ENCODE measurements at places on chromosomes 2 and 18. TPM values are rescaled to one million over a fixed set of nuclear protein-coding genes. Genes with fewer than 3 reads are reported as not detected.

DNA sequence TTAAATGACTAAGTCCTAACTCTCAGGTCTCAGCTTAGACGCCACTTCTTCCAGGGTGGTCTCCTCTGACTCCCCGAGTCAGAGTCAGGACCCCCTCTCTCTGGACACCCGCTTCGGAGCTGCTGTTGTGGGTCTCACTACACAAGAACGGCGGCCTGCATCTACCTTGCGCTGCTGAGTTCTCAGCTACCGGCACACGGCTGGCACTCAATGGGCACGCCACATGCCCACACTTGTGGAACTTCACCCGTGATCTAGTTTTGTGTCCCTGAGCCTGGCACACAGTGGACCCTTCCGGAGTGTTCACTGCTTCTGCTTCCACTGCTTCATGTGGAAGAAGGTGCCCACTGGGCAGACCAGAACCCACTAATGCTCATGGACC is 58.3 kb upstream of the ID2 start:
- H3K27ac ChIP-seq: no peak overlapping the region
- no peaks in the 10 kb centered on the region for H3K4me1 ChIP-seq
- no peak overlapping the region for H3K4me3 ChIP-seq
- DNase-seq: no peak

DNA sequence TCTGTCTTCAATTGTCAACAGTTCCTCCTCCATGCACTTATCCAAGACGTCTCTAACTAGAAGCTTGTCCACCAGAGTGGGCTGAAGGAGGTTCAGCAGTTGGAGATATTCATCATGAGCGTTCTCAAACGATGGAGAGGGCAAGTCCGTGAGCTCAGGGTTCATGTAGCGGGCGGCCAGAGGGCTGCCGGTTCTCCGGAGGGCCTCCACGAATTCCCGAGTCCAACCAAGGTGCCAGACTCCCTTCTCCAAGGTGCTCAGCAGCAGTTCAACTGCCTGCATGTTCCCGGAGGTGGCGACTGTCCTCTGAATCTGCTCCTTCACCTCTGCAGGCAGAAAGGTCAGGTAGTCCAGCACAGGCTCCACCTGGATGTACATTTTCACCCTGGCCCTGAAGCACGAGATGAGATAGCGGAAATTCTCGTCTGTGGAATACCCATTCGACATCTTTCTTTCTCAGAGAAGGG is 590 bp downstream of the IFIH1 start:
- no peaks in the 10 kb centered on the region for H3K27me3 ChIP-seq
- H3K4me1 ChIP-seq: no peaks in the 10 kb centered on the region
- H3K36me3 ChIP-seq: no peaks in the 10 kb centered on the region
- peak overlapping the region; percentile 79 for H3K4me3 ChIP-seq
- no peak for DNase-seq

GRCh38 chr2:231966886-231967285 is 5.4 kb downstream of the DIS3L2 start:
- H3K4me1 ChIP-seq: no peaks in the 10 kb centered on the region
- no peak for DNase-seq
- no peak overlapping the region for H3K27ac ChIP-seq

DNA sequence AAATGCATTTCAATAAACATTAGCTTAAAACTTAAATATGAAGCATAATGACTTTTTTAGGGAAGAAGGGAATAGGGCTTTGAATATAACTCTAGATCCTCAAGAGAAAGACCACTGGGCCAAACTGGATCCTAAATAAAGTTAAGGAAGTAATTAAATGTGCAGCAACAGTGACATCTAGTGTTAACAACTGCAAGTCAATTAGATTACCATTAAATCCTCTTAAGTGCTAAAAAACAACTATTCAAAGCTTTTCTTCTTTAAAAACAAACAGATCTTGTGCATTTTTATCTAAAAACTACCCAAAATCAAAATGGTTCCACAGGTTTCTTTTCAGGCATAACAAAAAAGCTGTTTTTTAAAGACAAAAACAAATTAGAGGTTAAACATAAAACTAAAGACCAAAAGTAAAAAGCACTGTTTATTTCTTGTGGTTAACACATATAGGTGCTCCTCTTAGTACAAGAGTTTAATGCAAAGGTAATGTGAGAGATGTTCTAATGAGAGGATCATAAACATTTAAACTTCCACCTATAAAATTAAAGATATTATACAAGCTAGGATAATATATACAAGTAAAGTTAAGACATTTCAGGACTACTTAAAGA is 111.4 kb downstream of the THADA start:
- peaks cover 32% of the 10 kb centered on the region for H3K4me1 ChIP-seq
- no peaks in the 10 kb centered on the region for H3K36me3 ChIP-seq
- no peak overlapping the region for H3K4me3 ChIP-seq
- no peaks in the 10 kb centered on the region for H3K27me3 ChIP-seq
- H3K27ac ChIP-seq: peak overlapping the region; percentile 47

The UGT1A4 gene
- polyA plus RNA-seq: not detected

The KRTCAP3 gene
- 0.39 TPM for polyA plus RNA-seq

- H3K4me1 ChIP-seq: no peaks in the 10 kb centered on the region
- H3K27ac ChIP-seq: no peak overlapping the region
- no peak for DNase-seq
- H3K27me3 ChIP-seq: no peaks in the 10 kb centered on the region
- H3K4me3 ChIP-seq: no peak overlapping the region
Observed at GRCh38 chr2:189204322-189204941, 24.9 kb upstream of the COL5A2 start.

DNA sequence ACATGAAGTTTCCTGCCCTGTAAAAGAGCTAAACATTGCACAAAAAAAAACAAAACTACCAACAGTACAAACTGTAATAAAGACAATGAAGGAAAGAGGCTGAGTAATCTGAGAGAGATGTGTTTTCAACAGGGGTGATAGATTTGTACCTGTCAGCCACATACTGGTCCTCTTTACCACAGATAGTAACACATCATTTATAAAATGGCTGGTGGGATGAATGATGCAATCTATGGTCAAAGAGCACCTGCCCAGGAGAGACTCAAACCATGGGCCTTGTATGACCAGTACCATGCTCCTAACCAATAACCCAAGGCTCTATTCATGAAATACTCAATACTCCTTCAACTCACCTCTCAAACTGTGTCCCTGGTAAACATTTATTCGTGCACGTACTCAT is 4.5 kb downstream of the SUCLG1 start:
- no peak overlapping the region for H3K27ac ChIP-seq
- no peak overlapping the region for H3K4me3 ChIP-seq
- peaks cover 53% of the 10 kb centered on the region for H3K4me1 ChIP-seq
- no peaks in the 10 kb centered on the region for H3K27me3 ChIP-seq
- no peak for DNase-seq

DNA sequence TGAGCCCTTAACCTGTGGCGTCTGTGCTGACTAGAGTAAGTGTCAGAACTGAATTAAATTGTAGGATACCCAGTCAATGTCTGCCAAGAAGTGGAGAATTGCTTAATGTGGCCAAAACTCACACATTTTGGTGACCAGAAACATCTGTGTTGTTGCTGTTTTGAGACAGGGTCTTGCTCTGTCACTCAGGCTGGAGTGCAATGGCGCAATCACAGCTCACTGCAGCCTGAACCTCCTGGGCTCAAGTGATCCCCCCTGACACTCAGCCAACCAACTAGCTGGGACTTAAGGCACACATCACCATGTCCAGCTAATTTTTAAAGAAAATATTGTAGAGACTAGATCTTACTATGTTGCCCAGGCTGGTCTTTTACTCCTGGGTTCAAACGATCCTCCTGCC is 34.4 kb upstream of the RTN4 start:
- H3K27ac ChIP-seq: no peak overlapping the region
- DNase-seq: no peak
- H3K36me3 ChIP-seq: no peaks in the 10 kb centered on the region
- peaks cover 5% of the 10 kb centered on the region for H3K4me1 ChIP-seq

GRCh38 chr18:75829091-75829490 is 401.6 kb upstream of the SMIM21 start:
- no peak overlapping the region for H3K4me3 ChIP-seq
- no peak overlapping the region for H3K27ac ChIP-seq
- H3K4me1 ChIP-seq: no peaks in the 10 kb centered on the region
- DNase-seq: no peak

The DAW1 gene
- 0.21 TPM for polyA plus RNA-seq

The TIMM21 gene
- 76.8 TPM for polyA plus RNA-seq

DNA sequence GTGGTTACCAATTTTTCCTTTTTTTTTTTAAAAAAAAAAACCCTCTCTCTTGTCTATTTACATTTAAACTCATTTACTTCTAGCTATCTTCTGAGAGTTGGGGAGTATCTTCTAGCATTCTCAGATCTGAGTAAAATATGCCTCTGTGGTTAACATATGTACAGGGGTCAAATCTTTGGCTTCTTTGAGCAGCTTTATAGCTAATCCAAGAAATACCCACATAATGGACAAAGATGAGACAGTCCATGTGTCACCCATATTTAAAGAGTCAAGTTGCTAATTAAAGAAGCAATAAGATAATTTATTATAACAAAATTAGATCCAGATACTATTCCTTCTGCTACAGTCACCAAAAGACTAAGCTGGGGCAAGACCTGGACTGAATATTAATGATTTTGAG is 139.0 kb upstream of the HNRNPA3 start:
- no peaks in the 10 kb centered on the region for H3K36me3 ChIP-seq
- no peak overlapping the region for H3K4me3 ChIP-seq
- H3K27me3 ChIP-seq: peaks cover 2% of the 10 kb centered on the region

DNA sequence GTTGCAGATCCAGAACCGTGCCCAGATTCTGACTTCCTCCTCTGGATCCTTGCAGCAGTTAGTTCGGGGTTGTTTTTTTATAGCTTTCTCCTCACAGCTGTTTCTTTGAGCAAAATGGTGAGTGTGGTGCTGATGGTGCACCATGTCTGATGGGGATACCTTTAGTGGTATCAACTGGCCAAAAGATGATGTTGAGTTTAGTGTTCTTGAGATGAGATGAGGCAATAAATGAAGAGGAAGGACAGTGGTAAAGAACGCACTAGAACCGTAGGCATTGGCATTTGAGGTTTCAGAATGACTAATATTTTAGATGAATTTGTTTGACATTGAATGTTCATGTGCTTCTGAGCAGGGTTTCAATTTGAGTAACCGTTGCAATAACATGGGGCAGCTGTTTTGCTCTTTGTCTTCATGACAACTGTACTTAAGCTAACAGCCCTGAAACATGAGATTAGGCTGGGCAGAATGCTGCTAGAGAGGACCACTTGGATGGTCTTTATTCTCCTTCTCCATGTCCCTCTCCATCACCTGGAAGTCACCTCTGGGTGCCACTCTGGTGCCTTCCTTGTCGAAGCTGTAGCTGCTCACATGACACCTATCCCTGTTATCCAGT is 3.9 kb downstream of the CTLA4 start:
- no peak overlapping the region for H3K4me3 ChIP-seq
- H3K27ac ChIP-seq: no peak overlapping the region
- H3K27me3 ChIP-seq: no peaks in the 10 kb centered on the region
- no peaks in the 10 kb centered on the region for H3K4me1 ChIP-seq

DNA sequence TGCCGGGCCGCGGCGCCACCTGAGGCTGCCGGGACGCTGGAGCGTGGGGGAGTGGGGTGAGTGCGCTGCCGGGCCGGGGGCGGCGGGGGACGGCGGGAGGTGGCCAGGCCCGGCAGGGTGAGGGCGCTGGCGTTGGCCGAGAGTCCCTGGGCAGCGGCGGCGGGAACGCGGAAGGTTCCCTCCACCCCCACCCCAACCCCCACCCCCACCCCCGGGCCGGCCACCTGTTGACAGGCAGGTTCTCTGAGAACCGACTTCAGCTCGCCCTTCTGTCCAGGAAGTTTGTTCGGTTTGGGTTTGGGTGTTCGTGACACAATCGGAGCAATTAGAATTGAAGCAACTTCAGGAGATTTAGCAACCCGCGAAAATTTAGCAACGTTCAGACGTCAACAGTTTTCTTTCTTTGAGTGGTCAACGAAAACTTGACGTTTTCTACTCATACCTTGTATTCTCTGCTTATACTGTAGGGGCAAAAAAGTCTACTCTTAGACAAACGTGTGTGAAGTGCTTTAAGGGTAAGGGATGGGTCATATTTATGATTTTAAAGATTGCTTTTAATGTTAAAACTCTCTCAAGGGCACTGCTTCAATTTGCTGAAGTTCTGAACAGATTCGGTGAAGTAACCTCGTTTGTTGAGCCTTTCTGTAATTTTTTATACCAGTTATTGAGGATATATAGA is 9.3 kb downstream of the OTX1 start:
- H3K36me3 ChIP-seq: no peaks in the 10 kb centered on the region
- DNase-seq: no peak
- H3K27ac ChIP-seq: no peak overlapping the region
- H3K4me3 ChIP-seq: peak overlapping the region; percentile 54

GRCh38 chr2:25042321-25043240 is 705 bp downstream of the EFR3B start:
- H3K4me3 ChIP-seq: peak overlapping the region; percentile 94
- H3K4me1 ChIP-seq: peaks cover 29% of the 10 kb centered on the region
- no peaks in the 10 kb centered on the region for H3K27me3 ChIP-seq

The CAD gene
- polyA plus RNA-seq: 13.6 TPM

DNA sequence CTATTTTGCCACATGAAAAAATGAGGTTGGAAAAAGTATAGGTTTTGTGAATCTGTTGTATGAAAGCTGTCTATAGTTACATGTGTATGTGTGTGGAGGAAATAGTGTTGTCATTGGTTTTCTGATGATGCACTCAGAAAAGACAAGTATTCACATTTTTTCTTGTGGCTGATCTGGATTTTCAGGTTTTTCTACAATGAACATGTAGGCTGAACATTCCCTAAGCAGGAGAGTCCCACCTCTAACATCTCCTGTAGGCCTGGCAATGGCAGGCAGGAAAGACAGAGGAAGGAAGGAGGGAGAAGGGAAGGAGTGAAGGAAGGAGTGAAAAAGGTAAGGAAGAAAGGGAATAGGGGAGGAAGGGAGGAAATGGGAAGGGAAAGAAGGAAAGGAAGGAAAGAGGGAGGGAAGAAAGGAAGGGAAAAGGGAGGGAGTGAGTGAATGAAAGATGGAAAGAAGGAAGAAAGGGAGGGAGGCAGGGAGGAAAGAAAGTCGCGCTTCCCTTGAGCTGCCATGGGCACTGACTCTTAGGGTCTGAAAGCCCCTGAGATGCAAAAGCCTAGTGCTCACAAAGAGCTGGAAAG is 495 bp upstream of the IL36RN start:
- H3K36me3 ChIP-seq: no peaks in the 10 kb centered on the region
- H3K4me1 ChIP-seq: no peaks in the 10 kb centered on the region
- H3K4me3 ChIP-seq: no peak overlapping the region
- DNase-seq: no peak
- no peak overlapping the region for H3K27ac ChIP-seq
